ENCODE measurements at places on chromosomes 5 and 9.

DNA sequence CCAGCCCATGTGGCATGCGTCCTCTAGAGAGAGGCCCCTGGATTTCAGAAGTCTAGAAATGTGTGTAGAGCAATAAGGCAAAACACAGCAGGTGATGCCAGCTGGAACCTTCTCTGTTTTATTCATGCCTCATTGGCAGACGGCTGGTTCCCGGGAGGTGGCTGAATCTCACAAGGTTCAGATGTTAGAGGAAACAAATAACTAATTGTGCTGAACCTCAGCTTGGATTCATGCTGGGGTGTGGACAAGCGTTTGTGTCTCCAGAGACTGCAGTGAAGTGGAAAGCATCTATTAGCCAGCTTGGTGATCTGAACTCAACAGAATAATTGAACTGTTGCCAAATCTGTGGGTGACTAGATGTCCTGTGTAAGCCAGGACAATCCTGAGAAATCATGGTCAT, 131.1 kb upstream of the NR4A3 start:
- DNase-seq = no peak

DNA sequence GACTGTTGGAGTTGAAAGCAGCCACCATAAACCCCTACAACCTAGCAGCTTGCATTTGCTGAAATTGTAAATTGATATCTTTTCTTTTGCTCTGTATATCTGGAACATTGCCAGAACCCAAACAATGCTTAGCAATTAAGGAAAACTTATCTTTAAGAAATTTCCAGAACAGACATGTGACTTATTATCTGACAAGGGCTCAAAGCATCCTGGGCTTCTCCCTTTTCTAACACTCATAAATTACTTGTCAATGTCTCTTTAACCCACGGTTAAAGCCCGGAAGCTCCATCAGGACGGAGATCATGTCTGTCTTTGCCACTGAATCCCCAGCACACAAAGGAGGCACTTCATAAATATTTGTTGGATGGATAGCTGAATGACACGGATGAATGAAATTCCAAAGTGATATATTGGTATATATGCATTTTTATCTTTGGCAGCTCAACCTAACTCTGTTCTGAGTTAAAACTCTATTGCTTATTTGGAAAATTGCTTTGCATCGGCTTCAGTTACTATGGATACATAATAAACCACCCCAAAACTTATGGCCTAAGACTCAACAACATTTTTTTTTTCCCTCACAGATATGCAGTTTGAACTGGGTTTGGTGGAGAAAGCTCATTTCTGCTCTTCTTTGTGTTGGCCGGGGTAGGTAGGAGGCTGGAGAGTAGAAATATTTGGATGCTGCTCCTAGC, 103.1 kb upstream of the CLINT1 start:
- DNase-seq = no peak

DNA sequence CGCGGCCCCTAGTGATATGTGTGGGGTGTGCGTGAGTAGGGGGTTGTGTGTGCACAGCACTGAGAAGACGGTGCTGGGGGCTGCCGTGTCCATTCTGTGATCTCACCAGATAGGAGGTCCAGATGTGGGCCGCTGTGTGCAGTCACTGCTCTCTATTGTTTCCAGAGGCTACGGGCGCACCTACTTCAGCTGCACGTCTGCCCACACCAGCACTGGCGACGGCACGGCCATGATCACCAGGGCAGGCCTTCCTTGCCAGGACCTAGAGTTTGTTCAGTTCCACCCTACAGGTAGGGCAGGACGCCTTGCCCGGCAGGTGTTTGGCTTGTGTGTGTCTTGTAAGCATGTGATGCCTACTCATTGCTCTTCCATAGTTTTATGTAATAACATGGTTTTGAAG, 12.6 kb downstream of the SDHA start:
- no peak for DNase-seq

DNA sequence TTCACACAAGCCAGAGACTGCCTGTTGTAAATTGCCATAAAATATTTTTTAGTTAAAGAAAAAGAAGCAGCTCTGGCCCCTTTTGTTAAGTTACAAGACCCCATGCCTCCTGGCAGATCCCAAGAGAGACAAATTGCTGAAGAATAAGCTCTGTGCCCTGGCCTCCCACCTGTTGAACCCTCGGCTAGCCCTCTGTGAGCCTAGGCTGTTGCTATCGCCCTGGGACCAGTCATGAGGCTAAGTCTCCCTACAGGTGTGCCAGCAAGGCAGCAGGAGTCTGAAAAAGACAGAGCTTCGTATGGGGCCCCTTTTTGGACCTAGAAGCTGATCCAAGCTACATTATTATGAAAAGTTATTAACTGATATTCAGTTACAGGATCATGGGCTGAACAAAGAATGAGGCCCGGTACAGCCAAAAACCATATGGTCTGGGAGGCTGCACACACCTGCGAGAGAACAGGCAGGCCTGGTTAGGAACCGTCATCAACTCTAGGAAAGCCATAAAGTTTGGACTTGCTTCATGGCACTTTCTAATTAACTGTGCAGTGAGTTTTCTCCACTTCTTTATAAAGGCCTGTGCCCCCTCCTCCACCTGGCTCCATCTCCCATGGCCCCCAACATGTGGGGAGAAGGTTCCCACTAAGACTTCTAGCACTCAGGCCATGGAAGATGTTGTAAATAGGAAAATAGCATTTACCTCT, 384.7 kb downstream of the ENC1 start:
- no peak for DNase-seq

GRCh38 chr5:9957214-9957613, 292.5 kb downstream of the ATPSCKMT start:
- DNase-seq = no peak

- DNase-seq = no peak
Measured at GRCh38 chr5:61734966-61735365, 402.9 kb downstream of the ZSWIM6 start.

DNA sequence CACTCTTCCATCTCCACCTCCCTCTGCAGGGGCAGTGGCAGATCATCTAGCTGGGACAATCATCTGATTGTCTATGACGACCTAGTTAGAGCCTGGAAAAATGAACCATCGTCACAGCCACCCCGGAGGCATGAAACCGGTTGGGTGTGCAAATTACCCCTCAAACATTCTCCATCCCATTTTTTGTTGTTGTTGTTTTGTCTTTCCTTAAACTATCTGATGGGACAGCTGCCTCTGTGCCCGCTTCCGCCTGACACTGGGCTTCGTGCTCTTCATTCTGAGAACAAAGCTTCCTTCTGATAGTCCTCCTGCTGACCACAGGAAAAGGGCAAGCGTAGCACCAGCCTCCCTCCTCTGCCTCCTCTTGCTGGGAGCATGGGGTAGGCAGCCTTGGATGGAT, 7.0 kb upstream of the NDST1 start:
- no peak for DNase-seq

DNA sequence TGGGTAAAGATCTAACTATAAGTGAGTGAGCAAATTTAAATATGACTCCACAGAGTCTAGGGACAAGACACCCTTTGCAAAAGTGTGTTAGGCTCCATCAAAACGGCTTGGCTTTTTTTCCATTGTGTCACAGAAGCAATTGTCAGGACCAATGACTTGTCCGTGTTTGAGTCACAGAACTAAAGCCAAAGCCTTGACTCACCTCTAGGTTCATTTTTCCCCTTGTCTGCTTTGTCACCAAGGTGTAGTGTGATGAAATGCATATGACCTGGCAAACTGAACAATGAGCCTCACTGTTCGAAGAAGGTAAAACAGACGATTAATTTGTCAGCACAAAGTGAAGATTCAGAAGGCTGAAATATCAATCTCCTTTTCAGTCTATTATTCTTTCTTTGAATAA, 331.0 kb downstream of the GLIS3 start:
- no peak for DNase-seq

DNA sequence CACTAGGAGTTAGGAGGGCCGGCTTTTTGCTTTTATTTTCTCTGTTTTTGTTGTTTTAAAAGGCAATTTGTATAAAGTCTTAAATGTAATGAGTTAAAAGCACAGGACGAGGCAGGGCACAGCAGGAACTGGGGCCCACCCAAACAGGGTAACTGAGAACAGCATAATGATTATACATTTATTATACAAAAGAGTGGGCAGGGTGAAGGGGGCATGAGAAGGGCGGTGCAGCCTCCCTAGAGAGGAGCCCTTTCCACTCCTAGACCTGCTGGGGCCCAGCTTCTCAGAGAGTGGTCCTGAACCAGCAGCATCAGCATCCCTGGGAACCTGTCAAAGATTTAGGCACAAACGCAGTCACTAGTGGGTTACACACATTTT, 438.0 kb downstream of the AGTPBP1 start:
- no peak for DNase-seq

DNA sequence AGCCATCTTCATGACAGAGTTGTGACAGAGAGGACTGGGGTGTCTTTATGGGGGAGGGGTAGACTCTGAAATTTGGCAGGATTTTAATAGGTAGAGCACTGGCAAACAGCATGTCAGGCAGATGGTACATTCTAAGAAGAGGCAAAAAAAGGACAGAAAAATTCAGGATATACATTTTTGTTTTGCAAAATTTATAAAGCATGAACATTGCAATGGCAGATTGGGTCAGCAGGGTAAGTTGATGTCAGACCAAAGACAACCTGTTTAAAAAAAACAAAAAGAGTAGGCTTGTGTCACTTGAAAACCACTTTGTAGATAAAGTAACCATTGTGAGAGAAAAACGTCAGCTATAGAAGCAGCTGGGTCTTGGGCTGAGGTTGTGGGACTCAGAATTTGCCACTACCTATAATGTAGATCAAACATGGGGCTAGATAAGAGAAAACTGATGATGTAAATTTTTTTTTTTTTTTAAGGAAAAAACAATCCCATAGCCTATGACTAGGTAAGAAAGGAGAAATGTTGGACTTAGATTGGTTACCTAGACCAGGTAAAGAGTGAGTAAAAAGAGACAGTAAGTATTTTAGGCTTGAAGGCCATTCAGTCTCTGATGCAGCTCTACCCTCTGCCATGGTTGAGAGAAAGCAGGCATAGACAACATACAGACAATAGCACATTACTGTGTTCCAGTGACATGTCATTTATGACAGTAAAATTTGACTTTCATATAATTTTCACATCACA, 8.3 kb downstream of the CAMK4 start:
- DNase-seq = no peak

GRCh38 chr9:117656002-117656401, 48.2 kb upstream of the TLR4 start:
- no peak for DNase-seq

DNA sequence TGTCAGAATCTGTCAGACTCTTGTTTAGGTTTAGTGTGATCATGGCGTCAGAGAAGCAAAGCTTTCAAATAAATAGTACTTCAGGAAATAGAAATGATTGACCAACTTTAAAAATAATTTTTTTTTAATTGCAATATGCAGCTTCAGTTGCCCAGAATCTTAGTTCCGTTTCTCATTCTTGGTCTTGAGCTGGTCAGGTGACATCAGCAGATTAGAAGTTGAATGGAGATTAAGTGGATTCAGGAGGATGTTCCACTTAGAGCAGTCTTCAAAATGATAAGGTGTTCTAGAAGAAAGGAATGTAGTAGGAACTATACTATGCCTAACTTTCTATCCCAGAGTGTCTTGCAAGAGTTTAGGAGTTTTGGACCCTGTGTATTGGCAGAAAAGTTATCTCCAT, 30.6 kb downstream of the OTULIN start:
- DNase-seq = no peak

GRCh38 chr5:3893527-3893926, 297.9 kb downstream of the IRX1 start:
- DNase-seq = no peak

GRCh38 chr5:127440831-127441230, 76.6 kb upstream of the PRRC1 start:
- DNase-seq = no peak

DNA sequence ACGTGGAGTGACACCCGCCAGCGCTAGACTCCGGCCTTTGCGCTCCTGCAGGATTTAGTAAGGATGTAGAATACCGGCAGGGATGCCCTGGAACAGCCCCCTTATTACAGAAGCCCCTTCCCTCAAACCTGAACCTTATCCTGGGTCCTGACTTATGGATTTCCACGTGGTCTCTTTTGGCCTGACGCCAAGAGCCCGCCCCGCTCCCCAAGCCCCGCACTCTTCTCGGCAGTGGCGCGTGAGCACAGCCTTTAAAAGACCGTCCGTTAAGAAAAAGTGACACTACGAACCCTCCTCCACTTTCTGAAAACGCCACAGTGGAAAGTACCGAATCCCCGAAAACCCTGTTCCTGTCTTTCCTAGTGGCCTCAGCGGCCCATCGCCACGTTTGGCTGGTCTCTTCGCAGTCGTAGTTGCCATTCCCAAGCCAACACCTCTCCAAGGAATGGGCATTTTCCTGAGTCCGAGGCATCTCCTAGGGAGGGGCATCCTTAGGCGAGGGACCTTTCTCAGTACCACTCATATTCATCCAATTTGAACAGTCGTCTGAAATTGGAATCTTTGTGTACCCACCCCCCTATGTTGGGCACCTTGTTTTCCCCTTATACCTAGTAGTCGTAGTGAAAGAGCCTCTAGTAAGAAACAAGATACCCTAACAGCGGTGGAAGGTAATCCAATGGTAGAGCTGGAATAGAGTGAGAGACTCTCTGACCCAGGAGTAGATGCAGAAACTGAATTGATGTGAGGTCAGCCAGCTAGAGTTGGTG, 732 bp upstream of the MCIDAS start:
- DNase-seq = no peak

DNA sequence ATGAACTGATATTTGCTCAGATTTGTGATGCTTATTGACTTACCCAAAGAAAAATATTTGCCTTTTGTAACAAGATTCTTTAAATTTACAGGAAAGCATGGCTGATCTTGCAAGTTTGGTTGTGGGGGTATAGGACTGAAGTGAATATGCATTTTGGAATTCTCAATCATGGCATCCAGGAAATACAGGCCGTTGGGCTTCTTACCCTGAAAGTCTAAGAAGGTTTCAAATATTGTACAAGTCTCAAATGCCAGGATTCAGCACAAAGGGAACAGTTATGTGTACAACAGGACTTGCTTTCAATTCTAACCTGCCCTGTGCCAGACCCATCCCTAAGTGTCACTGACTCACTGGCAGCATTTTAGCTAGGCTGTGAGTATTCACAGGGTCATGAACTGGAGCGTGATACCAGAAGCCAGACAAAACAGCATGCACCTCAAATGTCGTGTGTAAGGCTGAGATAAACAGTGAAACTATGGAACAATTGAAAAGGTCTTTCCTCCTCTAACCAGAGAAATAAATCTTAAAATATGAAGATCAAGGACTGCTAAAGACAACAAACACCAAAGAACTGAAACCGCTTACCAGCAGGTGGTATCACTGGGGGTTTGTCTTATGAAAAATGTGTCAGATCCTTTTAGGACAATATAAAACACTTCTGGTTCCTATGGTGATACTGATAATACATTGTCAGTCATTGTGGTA, 168.6 kb upstream of the RGMB start:
- no peak for DNase-seq

GRCh38 chr5:13501176-13501575, 443.3 kb downstream of the DNAH5 start:
- DNase-seq = no peak

- no peak for DNase-seq
Measured at GRCh38 chr9:77417566-77417965, 230.6 kb downstream of the GNA14 start.

DNA sequence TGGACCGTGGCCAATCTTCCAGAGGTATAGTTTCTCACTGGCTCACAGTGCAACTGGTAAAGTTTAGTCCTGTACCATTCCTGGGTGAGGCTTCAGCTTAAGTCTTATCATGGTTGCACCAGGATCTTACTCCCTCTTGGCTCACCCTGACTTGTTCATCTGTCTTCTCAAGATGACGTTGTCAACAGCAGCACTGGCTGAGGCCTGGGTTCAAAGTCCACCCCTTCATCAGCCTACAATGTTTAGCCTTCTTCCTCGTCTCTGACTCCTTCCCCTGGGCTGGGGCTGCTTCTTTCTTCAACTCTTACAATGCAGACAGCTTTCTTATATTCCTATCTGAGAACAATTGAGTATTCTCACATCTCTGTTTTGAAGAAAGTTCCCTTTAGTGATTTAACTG, 311.1 kb upstream of the CLINT1 start:
- DNase-seq = no peak

GRCh38 chr9:89984214-89984613, 379.4 kb downstream of the GADD45G start:
- DNase-seq = no peak
